MM.1S (cell line): ENCODE measurements at places on chromosomes 11 and 22.

DNA sequence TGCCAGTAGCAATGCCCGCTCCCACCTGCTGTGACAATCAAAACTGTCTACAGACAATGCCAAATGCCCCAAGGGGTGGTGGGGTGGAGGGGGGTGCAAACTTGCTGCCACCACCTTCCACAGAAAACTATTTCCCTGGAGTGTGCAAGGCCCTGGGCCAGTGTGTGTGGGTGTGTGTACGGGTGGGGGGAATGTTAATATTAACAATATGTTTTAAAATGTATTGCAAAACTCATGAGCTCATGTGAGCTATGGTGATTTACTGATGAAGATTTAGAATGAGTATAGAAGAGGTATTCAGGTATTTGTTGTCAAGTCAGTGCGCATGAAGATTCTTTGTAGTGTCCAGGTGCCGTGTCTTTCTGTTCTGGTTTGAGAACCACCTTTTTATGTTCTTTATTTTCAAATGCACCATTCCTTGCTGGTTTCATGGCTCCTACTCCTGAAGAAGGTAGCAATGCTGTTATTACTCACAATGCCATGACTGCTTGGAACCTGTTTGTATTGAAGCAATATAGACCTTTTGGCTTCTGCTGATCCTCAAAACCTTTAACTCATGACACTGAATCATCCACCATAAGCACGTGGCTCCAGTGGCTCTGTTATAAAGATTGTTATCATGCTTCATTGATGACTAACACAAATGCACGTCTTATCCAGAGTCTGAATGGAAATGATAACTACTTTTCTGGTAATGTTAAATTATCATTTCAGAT, 29.9 kb upstream of the AQP11 start:
- no peak for DNase-seq

GRCh38 chr11:65853246-65853979, 4.6 kb downstream of the CFL1 start:
- no peak for DNase-seq

DNA sequence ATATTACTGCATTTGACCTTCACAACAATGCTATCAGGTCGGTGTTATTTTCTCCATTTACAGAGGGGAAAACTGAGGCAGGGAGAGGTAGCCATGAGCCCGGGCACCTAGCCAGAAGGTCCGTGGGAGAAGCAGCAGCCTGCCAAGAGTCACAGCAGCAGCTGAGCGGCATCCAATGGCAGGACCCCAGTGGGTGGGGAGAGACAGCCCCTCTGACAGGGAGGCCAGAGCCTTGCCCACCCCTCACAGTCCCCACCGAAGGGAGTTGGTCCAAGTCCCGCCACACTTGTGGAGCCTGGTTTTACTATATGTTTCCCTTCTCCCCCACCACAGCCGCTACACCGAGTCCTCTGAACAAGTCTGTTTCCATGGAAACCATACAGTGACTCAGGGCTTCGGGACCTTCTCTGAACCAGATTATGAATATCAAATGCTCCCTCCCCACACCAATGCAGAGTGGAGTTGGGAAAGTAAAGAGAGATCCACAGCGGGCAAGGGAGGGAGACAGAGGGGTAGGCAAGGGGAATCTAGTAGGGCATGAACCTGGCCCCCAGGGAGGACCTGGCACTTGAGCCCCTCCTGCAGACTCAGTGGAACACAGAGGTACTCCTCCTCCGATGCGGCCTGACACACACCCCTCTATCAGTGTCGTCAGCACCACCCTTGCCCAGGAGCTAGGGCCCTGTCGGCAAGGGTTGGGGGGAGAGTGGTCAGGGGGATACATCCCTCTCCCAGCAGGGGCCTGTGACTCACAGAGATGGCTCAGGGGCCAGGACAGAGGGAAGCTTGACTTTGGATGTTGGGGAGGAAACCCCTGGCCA, 2.5 kb downstream of the CHST1 start:
- DNase-seq: peak; percentile 27

DNA sequence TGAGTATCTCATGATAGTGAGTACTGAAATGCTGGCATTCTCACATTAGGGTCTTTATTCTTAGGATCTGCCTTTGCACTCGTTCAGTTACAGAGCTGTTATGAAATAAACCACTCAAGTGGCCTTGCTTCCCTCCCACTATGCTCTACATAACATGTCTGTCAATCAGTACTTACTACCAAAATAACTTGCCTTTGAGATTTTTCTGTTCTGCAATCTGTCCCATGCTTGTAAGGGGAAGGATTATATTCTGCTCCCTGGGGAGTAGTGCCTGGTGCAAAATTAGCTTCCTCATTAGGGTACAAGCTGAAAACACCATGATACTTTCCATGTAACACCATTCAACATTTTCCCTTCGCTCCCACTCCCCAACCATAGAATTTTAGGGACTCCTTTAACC, 1.9 kb upstream of the GRAP2 start:
- no peak for DNase-seq

GRCh38 chr11:104122011-104122635, 41.8 kb downstream of the PDGFD start:
- DNase-seq: no peak

DNA sequence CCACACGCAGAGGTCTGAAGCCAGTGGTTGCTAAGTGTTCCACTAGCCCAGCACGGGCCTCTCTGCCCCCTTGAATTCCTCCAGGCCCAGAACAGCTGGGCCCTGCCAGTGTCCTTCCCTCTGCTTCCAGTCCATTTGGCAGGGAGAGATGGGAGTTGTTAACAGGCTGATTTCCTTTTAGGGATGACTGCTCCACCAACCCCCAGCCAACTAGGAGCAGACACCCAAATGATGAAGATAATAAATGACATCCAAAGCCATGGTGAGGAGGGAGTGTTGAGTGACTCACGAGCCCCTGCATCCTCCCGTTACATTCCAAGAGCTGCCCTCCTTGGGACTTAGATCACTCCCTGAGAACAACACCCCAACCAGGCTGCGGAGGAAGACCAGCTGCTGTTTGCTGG, 20.6 kb downstream of the PARVA start:
- DNase-seq: no peak

GRCh38 chr22:30143265-30143664, 63.0 kb downstream of the HORMAD2 start:
- no peak for DNase-seq

- DNase-seq: no peak
These were observed 400.2 kb downstream of the MN1 start for GRCh38 chr22:27401321-27401720.

GRCh38 chr11:35141571-35141971, 2.6 kb downstream of the CD44 start:
- DNase-seq: no peak

- no peak for DNase-seq
These were observed 251 bp upstream of the UQCC3 start for GRCh38 chr11:62671236-62671607.

DNA sequence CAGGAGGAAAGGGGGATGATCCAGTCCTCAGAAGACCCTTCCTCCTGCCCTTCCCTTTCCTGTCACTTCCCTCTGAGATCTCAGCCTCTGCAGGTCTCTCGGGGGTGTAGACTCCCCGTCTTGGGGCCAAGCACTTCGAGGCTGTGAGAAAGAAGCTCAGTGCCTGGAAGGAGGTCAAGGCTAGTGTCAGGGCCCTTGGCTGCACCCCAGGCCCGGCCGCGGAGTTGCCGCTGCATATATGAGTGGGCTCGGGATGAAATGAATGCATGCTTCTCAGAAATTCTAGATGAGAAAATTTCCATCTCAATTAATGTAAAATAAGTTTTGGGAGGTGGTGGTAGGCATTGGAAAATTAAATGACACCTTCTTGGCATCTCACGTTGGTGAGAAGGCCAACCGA, 1313.7 kb downstream of the BRD1 start:
- no peak for DNase-seq

DNA sequence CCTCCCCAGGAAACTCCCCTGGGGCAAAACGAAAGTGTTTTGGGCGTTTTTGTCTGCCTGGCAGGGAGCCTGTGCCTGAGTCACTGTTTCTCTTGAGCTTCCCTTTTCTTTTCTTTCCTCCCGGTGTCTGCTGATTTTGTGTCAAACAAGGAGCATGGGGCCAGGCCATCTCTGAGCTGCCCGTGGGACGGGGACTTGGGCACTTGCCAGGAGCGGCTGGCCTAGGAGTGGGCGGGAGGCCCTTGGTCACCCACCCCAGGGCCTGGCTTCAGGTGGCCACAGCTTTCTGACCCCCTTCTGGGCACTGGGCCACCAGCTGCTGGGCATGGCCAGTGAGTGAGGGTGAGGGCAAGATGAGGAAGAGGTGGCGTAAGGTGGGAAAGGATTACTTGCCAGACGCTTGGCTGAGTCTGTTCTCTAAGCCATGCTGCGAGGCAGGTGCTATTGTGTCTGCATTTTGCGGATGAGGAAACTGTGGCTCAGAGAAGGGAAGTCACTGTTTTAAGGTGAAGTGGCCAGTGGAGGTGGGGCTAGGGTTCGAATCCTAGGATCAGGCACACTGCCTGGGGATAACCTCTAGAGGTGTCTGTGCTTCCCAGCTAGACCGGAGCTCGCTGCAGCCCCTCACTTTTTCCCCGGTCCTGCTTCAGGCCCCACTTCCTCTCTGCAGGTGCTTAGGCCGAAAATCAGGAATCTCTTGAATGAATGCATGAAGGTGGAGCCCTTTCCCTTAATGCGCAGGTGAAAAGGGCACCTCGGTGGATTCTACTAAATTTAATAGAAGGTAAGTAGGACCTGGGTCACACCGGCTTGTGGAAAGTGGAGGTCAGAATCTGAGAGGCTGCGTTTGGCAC, 7.8 kb upstream of the NFAM1 start:
- no peak for DNase-seq

DNA sequence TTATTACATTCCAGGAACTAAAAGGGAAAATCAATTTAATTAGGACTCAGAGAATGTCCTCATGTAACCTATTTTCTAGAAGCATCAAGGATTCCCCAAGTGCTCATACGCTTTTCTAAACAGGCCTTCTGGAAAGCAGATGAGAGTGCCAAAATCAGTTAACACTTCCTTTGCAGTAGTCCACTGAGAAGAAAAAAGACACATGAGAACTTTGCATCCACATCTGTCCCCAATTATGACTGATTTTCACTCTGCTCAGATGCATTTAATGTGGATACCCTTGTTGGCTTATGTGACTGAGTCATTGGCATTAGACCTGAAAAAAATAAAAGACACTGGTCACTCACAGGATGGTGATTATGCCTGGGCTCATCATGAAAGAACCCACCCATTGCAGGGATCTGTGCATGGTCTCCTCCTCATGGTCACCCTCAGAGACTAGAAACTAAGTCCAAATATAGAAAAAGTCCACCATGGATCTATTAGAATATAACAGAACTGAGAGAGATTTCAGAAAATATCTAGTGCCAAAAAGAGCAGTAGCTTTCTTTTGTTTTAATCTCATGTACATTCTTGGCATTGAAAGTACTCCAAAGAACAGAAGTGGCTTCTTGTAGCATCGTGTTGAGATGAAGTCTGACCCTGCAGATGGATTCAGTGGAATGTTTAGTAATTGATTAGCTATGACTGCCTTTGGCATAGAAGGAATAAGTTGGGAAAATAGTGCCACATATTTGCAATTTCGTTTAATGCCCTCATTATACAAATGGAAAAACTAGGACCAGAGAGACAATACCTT, 48.8 kb upstream of the FIBIN start:
- DNase-seq: no peak

- DNase-seq: peak; percentile 44
These were observed 5.9 kb upstream of the PHF21A start for GRCh38 chr11:46127150-46127638.

DNA sequence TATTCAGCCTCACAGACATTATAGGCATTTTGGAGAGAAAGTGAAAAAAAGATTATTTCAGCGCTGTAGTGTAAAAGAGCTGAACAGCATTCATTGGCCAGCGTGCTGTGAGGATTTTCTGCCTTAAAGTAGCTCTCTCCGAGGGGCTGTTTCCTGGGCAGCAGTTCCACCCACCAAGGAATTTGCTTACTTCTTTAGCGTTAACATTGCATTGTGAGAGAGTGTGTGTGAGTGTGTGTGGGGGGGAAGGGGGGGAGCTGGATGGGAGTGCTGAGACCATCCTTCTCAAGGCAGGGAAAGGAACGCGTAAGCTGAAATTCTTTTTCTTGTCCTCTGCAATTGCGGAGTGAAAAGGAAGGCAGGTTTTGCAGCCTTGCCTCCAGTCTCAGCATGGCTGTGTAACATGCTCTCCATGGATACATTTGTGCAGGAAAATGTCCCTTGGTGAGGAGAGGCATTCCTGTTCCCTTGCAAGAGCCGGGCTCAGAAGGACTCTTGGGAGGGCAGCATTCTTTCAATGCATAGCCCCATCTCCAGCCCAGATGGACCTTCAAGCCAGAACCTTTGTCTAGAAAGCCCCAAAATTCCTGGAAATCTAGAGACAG, 159.9 kb upstream of the NAV2 start:
- DNase-seq: no peak

GRCh38 chr22:29343313-29343805, 27.9 kb upstream of the RASL10A start:
- no peak for DNase-seq

DNA sequence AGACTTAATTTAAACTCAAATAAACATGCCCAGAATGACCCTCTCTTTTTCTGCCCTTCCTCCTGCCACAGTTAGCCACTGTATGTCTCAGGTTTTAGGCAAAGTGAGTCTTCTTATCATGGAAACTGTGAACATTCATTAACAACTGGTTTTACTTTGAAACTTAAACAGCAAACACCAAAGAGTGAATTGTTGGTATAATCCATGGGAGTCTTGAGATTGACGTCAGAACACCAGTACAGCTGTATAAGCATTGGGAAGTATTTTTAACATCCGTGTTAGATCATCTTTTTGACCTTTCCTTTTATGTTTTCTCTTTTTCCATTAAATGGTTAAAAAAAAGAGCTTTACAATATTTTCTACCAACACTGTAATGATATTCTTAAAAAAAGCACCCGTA, 38.9 kb downstream of the ARHGEF12 start:
- DNase-seq: no peak

DNA sequence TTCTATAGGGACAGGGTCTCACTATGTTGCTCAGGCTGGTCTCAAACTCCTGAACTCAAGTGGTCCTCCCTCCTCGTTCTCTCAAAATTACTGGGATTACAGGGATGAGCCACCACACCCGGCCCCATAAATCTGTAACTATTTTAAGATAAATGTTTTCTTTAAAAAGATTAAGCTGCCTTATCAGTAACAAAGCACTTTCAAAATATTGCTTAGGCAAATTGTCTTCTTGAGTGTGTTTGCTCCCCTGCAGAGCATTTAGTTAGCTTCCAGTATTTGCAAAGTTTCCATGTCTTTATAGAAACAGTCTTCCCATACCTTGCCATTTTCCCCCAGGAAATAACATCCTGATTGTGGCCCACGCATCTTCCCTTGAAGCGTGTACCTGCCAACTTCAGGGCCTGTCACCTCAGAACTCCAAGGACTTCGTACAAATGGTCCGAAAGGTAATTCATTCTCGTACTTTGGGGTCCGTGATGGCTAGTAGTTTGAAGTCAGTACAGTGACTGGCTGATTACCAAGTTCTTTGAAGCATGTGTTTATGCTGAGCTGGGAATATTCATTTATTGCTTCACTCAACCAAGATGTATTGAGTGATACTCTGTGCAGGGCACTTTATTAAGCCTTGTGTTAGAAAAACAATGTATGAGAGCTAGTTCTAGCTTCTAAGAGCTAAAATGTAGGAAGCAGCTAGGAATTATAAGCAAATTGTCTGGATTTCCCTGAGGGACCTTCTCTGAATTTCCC, 30.4 kb upstream of the CRTAM start:
- DNase-seq: no peak
